Smooth muscle cell of the umbilical artery (primary cell): ENCODE measurements at places on chromosomes 7 and 10. TPM values are rescaled to one million over a fixed set of nuclear protein-coding genes. Genes with fewer than 3 reads are reported as not detected.

The TMEM270 gene
- total RNA-seq = not detected in 2 replicates

The SMKR1 gene
- total RNA-seq = not detected in 2 replicates

The LEP gene
- total RNA-seq = not detected in 2 replicates

The FAM170B gene
- total RNA-seq = not detected in 2 replicates

The TAS2R39 gene
- total RNA-seq = not detected in 2 replicates

The STAG3 gene
- total RNA-seq = 0.88 and 1.2 TPM in 2 replicates

The APBB1IP gene
- not detected in 2 replicates for total RNA-seq

The TWNK gene
- 4.2 and 9.9 TPM in 2 replicates for total RNA-seq

The OPN4 gene
- 0.14 TPM in 1 of 2 replicates, not detected in the other for total RNA-seq

The SUN3 gene
- not detected in 2 replicates for total RNA-seq

The HOXA4 gene
- 0.60 and 0.89 TPM in 2 replicates for total RNA-seq

The NPC1L1 gene
- total RNA-seq = under 0.01 TPM in 1 of 2 replicates, not detected in the other
